Hematopoietic multipotent progenitor cell treated with erythropoietin and hydrocortisone succinate and interleukin-3 and kit ligand, for 8 days (in vitro differentiated cells): ENCODE measurements at places on chromosomes 2 and 18.

GRCh38 chr2:232338759-232339106, 39.8 kb upstream of the ALPP start:
- no peak for DNase-seq

- DNase-seq = no peak
Measured at GRCh38 chr2:4962419-4962818, 729.8 kb upstream of the SOX11 start.

DNA sequence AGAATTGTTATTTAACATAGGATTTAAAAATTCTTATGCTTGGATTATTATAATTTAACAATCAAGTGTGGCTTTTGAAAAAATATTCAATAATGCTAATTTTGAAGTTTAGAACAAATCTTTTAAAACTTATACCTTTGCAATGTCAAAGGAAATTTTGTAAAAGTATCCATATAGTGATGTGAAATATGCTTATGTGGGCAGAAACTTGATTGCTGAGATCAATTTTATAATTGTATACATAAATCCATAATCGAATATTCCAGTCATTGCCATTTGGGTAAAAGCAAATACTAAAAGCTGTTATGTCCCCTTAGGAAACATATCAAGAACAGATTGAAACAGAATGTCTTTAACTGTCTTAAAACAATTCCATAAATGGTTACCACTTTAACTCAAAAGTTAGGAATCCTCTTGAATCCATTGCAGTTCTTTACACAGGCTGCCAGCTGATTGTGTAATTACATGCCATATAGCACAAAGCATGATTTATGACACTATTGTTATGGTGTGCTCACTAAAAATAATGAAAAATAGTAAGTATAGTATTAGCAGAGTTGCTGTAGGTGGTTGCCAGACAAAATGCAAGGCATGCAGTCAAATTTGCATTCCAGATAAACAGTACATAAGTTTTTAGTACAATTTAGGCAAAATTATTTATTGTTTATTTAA, 24.2 kb downstream of the PLCL1 start:
- no peak for DNase-seq

DNA sequence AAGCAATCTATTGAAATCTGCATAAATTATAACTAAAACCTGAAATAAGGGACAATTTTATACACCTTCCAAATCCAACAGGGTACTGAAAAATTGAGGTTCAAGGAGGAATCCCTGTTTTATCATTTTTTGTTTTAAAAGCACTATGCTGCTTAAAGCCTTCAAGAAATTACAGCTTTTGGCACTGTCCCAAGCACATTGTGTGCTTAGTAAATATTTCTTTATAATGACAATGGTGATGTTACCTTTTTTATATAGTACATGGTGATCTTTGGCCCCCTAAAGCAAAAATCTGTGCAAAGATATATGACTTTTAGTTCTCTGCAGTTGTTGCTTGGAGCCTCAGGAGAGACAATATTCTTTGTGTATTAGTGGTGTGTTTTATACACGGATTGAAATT, 71.6 kb upstream of the EFEMP1 start:
- DNase-seq = no peak

- no peak for DNase-seq
Measured at GRCh38 chr2:34789169-34789568, 1190.1 kb upstream of the FAM98A start.

GRCh38 chr2:37992601-37993000, 67.5 kb downstream of the RMDN2 start:
- no peak for DNase-seq

DNA sequence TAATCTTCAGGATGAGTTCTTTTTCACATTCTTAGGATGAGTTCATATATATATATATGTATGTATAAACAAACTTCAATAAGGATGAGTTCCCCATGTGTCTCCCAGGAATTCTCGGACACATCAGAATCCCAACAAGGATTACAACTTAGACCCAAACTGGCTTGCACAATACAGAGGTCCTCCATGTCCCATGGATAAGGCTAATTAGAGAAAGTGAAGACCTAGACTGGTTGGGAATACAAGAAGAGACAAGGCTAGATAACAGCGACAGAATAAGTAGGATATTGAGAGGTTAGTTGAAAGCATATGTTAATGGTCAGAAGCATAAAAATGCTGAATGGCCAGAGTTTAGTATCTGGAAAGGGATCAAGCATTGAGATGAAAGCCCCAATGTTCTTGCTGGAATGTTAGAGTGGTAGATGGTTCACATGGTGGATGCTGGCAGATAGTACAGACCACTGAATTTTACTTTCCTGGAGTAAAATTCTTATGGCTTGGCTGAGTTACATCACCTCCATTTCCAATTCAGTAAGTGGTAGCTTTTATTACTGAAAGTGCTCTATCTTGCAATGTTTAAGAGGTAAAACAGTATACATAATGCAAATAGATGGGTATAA, 154.9 kb upstream of the EPHA4 start:
- no peak for DNase-seq

DNA sequence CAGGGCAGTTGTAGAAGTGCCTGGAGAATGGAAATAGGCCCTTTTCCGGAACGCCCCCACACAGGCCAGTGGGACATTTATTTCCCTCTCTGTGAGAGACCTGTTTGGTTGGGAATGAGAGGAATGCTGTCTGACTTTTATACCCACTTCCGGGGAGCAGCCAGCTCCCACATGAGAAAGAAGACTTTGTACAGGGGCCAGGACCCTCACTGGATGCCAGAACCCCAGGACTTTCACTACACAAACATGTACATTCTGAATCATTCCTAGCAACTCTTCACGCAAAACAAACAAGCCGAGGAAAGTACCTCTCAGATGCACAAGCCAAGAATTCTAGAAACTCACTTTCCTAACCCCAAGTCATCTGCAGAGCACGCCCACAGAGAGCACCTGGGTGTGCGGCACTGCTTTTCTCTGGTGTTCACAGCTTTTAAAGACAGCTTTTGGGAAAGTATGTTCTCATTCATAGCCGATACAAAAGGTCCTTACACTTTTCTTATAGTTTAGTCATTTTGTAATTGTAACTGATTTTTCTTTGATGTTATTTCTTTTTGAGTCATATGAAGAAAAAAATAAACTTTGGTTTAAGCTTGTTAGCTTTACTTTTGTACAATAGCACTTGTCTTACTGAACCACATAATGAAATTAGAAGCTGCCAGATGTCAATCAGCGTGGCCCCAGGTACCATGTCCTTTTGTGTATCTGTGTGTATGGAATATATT, 856.1 kb upstream of the ID2 start:
- no peak for DNase-seq

DNA sequence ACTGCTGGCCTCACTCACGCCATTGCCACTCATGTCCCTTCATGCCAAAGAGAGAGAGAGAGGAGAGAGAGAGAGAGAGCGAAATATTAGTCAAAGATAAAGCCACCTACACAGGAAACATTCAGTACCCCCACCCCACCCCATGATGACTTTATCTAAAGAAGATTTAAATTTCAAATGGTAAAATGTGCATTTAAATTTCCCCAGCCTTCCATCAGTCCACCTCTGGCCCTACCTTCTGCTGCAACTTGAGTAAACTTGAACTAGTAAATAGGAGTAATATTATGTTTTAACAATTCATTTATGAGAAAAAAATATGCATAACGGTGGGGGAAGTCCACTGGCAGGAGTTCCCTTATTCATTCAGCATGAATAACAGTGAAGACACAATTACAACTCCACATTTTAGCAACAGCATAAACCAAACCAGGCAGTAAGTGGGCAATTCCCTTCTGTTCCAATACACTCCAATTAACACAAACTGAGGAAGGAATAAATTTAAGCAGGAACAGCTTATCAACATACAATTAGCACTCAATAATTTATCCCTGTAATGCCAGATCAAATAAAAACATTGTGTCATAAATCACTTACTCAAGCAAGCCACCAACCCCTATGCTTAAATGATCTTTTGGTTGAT, 264.2 kb downstream of the LNPK start:
- no peak for DNase-seq

- no peak for DNase-seq
Measured at GRCh38 chr2:132929786-132930185, 259.8 kb upstream of the LYPD1 start.

DNA sequence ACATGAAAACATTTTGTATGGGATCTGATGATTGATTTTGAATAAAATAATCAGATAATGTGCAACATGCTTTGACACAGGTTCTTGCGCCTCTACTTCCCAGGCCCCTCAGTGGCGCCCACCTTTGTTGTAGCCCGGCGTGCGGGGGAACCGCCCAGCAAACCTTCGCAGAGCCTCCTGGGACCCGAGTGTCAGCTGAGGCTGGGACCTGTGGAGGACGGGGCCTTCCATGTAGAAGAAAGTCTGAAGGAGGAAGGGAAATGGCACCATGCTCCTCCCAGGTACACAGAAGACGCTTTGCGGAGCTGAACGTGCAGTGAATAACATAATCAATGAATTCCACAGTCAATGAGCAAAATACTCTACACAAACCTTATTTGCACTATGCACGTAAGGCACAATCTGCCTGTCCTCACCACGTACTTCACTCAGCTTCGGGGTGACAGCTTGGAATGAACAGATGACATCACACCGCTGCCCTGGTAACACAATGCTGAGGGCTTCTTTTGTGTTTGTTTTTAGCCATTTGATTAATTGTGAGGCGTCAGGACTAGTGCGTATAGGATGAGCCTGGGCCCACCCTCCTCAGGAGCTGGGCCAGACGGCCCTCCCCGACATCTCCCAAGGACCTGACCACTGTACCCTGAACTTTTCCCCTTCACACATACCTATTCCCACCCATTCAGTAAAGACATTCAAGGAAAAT, 78.1 kb downstream of the TWIST2 start:
- DNase-seq = no peak

GRCh38 chr2:202101026-202101579, 28.0 kb downstream of the KIAA2012 start:
- no peak for DNase-seq

DNA sequence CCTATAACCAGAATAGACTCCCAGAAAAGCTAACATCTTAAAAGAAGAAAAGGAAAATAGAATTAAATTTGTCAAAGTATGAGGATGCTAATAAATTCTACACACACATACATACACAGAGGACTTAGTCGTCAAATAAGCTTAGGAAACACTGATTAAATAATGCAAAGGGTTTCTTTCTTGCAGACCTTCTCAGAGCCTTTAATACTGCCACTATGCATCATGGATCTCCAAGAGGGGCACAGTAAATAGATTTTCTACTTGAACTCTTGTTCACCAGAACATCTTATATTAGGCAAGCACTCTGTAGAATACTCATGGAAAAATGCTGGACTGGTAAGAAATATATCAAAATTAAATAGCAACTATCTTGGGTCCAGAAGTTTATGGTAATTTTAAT, 69.4 kb downstream of the ANKRD44 start:
- no peak for DNase-seq

DNA sequence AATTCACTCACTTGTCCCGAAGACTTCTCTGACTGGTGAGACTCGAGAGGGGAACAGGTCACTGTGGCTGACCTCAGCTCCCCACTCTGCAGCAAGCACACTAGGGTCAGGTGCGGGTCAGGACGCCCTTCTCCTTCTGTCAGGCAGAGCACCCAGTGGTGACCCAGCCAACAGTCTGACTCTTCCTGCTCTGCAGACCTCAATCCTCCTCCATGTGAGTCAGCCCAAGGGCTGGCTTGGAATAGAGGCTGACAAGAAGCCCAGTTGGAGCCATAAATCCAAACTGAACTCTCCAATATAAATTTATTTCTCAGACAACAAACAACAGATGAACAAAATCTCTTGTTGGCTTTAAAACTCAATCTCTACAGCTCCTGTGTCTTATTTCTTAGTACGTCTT, 253.1 kb downstream of the SH3BP4 start:
- no peak for DNase-seq

DNA sequence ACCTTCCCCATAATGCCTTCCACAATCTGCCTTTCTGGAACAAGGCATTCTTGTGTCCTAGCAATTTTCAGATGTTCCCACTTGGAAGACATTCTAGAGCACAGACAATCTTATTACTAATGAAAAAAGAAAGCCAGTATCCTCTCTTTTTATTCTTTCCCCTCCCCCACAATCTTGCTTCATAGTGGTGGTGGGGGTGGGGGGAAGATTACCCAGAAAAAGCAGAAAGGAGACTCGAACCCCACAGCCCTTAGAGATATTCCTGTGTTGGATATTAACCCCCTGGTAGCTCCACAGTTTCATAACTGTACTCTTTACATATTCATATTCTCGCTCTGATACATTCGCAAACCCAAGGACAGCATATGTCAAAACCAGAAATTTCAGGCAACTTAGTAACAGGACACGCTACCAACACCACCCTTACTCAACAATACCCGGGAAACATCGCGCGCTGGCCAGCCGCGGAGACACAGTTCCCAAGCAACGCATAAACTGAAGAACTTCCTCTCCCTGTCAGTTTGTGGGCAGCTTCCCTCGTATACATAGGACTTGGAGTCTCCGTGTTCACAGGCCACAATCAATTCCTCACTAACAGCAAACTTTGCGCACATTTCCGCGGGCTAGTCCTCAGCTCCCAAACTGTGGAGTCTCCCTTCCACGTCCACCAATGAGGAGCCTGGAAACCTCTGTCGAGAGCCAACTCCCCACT, 793 bp downstream of the NR4A2 start:
- peak; percentile 38 for DNase-seq

DNA sequence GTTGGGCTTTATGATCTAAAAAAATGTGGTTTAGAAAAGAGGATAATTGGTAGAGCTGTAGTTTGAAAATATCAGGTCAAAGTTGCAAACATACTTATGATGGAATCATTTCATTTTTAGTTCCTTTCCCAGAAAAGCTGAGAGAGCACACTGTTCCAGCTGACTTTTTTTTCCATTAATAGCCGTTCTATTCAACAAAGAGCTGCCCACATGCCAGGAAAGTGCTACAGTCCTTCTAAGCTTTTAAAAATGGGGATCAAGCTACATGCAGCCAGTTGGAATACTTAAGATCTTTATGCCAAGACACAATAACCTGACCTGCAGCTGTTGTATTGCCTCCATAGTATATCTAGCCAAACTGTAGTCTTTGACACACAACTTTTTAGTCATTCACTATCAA, 111.5 kb downstream of the GALNT3 start:
- DNase-seq = no peak

DNA sequence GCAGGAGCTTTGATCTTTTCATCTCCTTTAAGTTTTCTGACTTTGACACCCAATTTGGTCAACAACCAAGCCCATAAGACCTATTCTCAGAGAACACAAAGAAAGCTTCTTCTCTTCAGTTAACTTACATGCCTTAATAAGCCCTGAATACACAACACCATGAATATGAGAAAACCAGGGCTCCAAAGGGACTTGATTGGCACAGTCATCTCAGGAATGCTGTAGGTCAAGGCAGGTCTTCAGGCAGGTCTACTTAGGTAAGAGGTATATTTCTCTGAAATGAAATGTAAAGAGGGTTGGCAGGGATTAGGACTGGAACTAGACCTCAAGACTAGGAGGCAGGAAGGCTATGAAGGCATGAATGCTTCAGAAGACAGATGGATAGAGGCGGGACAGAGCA, 24.4 kb upstream of the EIF2AK3 start:
- DNase-seq = no peak

- peak; percentile 85 for DNase-seq
Measured at GRCh38 chr18:49447810-49448745, 12.4 kb downstream of the DYM start.

DNA sequence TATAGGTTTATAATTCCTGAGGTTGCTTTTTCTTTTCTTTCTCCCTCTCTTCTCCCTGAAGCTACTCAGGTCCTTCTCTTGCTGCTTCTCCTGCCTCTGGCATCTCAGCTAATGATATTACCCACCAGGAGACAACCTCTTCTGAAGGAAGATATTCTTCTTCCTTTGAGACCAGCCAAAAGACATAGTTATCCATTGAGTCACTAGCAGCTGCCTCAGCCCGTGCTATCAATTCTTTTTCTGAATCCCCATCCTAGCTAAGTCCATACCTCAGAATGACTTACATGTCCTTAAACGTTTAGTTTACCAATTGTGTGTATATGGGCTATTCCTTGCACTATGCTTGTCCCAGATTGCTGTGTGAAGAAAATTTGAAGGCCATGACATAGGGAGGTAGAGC, 25.0 kb upstream of the RNF103 start:
- DNase-seq = no peak
